ENCODE measurements at places on chromosomes 1 and 21.

DNA sequence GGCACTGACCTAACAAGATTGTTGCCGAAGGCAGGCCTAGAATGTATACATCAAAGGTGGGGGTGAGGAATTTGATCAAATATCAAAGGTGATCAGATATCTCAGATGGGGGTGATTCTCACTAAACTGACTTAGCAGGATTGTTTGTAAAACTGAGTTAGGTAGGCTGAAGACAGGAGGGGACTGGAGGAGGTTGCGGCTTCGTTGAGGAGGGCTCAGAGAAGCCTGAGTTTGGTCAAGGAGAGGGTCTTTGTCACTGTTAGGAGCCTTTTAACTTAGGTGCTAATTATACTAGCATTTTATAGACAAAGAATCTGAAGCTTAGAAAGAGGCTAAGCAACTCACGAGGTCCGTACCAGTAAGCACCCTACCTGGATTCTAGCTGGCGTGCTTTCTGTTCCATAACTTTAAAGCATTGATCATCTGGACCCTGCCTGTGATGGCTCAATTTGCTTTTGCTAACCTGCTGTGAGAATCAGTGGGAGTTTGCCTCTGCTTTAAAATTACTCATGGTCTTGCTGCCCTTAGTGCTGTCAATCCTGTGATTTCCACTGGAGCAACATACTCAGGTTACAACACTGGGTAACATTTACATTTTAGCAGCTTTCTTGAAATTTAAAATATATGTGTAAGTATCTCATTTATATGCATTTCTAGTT, 49.8 kb downstream of the ITSN1 start:
- no peak for DNase-seq

DNA sequence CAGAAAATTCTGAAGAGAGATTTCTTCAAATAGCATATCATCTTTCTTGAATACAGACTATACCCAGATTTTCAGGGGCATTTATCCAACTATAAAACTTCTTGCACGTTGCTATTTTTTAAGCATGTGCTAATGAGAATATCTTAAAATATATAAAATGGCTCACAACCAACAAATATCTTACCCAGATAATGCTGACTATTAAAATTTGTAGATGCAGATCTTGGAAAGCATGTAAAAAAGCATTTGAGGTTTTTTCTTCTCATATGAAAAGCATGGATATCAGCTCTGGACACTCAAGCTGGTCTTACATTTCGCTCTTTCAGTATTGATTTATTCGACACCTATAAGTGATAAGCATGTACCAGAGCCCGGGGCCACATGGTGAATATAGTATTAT, 1187.7 kb upstream of the ADGRL4 start:
- no peak for DNase-seq

DNA sequence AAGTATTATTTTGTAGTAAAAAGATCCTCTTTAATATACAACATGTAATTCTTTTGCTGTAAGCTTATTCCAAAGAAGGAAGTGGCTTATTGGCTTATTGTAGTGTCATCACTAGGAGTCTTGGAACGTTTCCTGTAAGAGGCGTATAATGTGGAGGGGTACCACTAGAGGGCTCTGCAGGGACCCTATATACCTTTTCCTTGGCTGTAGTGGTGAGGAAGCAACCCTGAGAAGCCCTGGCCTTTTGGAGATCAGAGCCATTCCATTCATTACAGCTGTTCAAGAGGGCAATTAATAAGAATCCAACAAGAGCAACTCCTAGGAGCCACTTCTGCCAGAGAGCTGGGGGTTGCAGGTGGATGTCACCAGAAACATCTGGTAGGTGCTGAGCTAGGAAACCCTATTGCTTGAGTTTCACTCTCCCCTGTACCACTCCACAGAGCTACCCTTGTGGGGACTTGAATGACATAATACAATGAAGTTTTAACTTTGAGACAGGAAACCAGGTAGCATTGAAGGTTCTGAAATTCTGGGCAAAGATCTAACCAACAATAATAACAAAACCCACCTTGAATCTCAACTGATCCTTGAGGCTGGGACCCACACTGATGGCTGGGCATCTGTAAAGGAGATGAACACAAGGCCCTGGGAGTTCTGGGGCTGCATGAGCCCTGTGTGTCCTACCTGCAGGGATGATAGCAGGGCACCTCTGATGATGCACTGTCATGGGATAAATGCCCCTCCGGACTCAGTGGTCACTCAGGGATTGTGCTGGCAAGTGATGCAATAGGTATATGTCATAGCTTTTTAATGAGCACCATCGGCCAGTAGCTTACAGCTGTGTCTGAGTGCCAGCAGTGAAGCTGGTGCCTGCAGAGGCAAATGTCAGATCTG, 160.2 kb upstream of the COA6 start:
- DNase-seq, result no peak

DNA sequence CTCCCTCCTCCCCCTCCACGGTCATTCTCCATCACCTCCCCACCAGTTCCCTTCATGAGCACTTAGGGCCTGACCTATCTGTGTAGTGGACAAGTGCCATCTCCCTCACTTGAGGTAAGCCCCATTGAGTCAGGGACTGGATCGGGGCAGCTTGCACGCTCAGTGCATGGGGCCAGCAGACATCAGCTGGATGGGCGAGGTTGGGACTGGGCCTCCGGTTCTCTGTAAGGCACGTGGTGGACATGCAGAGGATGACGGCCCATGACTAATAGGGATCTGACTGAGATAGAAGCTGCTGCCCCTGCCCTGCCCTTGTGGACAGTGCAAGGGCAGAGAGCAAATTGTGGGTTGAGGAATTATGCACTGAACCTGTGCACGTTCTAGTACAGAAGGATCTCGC, 120.4 kb upstream of the C1orf174 start:
- no peak for DNase-seq

DNA sequence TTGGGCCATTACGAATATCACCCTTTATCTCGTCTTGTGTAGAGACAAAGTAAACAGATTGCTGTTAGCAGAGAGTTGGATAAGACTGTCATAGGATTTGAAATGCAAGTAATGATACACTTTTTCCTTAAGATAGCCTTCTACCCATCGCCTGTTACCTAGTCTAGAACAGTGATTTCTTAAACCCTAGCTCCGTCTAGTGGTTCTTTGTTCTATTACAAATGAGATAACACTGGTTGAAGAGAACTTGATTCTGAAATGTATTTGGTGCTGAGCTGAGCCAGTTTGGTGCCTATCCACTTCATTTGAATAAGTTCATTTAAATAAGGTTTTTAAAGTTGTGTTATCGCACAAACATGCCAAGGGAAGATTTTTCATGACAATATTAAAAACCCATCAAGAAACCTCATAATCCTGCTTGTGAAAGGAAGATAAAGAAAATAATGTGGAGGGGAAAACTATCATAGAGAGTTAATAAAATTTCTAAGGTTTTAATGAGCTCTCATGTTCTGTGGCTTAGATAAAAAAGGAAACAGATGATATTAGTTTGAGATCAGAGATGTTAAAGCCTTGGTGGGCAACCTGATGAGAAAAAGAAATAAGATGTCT, 1.5 kb upstream of the KCNH1 start:
- DNase-seq, result no peak

DNA sequence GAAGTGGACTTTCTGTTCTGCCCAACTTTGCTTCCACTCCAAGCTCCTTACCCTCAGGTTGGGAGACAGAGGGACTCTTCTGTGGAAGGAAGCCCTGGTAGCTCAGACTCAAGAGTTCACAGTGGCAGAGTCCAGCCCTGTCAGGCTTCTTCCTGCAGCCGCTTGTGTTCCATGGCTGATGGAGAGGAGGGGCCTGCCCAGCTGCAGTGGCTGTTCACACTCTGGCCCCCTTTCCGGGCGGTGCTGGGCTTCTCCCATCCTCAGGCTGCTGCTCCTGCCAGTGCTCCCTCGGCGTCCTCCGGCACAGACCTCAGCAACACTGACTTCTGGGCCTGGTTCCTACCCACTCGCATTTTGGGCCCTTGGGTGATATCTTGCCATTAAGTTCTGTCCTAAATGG, 4.0 kb downstream of the KRTAP10-1 start:
- no peak for DNase-seq

- DNase-seq, result no peak
Observed at GRCh38 chr1:111507411-111508201, 4.2 kb upstream of the ADORA3 start.

- no peak for DNase-seq
Observed at GRCh38 chr1:92842082-92843045, 10.5 kb downstream of the RPL5 start.

DNA sequence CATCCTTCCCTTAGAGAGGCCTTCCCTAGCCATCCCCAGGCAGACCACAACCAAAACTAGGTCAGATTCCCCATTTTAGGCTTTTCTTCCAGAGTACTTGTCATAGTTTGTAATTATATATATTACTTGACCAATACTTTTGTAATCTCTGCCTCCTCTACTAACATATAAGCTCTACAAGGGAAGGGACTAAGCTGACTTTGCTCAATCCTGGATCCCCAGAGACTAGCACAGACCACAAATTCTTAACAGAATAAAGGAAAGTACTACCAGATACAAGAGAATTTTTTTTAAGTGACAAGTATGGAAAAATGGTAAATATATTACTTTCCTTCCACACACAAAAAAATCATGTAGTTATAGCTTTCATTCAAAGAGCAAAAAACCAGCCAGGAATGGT, 2.0 kb downstream of the ZMYM6 start:
- no peak for DNase-seq

DNA sequence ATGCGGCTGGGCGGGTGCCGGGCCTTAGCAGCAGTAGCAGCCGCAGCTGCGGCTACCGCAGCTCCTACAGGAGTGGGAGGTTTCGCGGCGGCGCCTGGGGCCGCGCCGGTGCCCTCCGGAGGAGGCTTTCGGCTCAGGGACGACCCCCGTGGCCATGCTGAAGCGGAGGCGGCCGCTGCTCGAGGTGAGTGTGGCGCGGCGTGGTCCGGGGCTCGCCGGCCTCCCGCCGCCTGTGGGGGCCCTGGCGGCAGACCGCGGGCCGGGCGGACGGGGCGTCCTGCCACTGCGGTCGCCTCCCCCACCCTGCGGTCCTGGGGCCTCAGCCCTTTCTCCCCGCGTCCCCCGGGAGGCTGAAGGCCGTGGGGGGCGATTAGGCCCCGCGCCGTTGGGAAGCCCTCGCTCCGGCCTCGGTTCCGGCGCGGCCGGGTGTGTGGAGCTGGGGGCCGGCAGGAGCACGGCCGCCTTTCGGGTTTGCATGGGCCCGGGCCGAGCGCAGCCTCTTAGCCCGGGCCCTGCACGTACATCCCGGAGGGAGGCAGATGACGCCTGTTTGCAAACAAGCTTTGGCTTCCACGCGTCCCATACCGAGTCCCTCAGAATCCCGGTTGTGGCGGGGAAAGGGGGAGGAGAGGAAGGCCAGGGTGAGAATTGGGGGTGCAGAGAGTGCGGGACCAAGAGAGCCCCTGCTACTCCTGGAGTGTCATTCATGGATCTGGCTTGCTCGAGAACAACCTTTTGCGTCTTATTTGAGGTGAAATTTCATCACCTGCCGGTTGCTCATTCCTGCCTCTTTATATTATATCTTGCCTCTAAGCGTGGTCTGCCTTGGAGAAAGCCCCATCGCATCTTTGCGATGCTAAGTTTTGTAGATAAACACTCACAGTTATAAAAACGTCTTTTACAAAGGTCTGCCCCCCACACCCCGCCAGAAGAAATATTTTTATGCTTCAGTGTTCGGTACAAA, 613 bp downstream of the ZFYVE9 start:
- DNase-seq, result no peak

- DNase-seq, result no peak
Observed at GRCh38 chr21:42435833-42436232, 32.1 kb downstream of the UBASH3A start.

DNA sequence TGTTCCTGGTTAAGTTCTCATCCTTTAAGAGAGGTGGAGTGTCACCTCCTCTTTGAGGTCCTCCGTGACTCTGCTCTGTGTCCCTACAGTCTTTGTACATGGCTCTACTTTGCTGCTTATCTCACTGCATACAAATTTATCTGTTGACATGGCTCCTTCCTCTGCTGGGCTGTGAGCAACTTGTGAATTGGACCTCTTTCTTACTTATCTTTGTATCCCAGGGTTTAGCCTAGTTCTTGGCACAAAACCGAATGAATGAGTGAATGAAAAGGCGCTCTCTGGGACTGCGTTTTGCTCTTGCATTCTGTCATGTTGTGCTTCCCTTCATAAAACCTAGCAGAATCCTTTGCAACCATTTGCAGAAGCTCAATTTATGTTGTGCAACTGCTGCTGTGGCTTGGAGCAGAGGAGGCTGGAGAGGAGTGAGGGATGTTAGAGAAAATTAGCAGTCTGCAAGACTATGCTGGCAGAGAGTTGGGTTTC, 12.4 kb downstream of the SLC26A9 start:
- DNase-seq, result no peak

Data from activated naive CD4-positive, alpha-beta T cell (primary cell).